CD8-positive, alpha-beta T cell (primary cell): ENCODE measurements at places on chromosomes 16 and 17. TPM values are rescaled to one million over a fixed set of nuclear protein-coding genes. Genes with fewer than 3 reads are reported as not detected.

The WFIKKN1 gene
- 0.17 TPM for total RNA-seq

The TBC1D28 gene
- not detected for total RNA-seq

The ENKD1 gene
- total RNA-seq: 2.5 TPM

The UTS2R gene
- not detected for total RNA-seq

The MYOCD gene
- total RNA-seq: not detected

The PRR35 gene
- not detected for total RNA-seq

The CSH1 gene
- not detected for total RNA-seq

The GLP2R gene
- not detected for total RNA-seq

The KDM6B gene
- 349 TPM for total RNA-seq

The OR4D1 gene
- total RNA-seq: 0.49 TPM

The LHX1 gene
- total RNA-seq: not detected

The FA2H gene
- not detected for total RNA-seq

The ABCC3 gene
- not detected for total RNA-seq

The ZNF594 gene
- total RNA-seq: 3.3 TPM

DNA sequence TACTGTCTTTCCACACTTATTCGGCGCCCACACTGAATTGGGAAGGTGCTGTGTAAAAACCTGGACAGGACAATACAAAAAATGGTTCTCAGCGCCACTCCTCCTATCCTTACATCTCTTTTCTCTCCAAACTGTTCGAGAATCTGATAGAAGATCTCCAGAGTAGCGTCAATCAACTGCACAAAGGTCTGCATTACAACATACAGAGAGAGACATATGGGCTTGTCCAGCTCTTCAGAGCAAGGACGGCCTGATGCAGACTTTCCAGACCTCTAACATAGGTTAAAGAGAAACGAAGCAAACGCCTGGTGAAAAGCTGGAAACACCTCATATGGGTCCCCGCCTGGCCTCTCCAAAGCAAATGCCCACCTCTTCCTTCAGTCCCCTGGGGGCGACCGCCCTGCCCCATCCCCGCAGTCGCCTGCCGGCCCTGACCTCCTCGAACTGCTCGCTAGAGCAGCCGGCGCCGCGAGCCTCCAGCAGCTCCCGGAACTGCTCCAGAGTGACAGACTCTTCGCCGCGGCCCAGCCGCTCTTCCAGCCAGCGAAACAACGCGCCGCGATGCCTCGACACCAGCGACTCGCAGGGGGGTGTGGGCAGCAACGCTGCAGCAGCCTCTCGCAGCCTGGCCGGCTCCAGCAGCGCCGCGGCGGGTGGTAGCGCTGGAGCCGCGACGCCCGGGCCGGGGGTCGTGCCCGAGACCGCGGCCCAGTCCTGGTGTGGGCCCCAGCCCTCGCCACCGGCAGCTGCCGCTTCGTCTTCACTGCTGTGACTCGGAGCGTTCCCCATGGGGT is 526 bp downstream of the ZZEF1 start:
- peak; percentile 16 for DNase-seq

DNA sequence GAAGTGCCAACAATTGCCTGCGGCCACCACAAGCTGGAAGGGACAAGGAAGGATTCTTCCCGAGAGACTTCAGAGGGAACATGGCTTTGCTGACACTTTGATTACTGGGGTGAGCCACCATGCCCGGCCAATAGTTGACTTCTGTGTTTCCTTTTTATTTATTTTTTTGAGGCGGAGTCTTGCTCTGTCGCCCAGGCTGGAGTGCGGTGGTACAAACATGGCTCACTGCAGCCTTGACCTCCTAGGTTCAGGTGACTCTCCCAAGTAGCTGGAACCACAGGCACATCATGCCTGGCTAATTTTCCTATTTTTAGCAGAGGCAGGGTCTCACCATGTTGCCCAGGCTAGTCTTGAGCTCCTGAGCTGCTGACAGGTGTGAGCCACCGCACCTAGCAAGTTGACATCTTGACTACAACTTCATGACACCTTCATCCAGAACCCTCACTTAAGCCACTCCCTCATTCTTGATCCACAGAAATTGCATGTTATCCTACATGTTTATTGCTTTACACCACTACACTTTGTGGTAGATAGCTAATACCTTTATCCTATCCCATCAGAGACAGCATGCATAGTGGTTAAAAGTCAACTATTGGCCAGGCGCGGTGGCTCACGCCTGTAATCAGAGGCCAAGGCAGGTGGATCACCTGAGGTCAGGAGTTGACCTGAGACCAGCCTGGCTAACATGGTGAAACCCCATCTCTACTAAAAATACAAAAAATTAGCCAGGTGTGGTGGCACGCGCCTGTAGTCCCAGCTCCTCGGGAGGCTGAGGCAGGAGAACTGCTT is 16.1 kb upstream of the GPRC5C start:
- DNase-seq: no peak

GRCh38 chr17:288802-289356 is 63.7 kb downstream of the RPH3AL start:
- DNase-seq: no peak

DNA sequence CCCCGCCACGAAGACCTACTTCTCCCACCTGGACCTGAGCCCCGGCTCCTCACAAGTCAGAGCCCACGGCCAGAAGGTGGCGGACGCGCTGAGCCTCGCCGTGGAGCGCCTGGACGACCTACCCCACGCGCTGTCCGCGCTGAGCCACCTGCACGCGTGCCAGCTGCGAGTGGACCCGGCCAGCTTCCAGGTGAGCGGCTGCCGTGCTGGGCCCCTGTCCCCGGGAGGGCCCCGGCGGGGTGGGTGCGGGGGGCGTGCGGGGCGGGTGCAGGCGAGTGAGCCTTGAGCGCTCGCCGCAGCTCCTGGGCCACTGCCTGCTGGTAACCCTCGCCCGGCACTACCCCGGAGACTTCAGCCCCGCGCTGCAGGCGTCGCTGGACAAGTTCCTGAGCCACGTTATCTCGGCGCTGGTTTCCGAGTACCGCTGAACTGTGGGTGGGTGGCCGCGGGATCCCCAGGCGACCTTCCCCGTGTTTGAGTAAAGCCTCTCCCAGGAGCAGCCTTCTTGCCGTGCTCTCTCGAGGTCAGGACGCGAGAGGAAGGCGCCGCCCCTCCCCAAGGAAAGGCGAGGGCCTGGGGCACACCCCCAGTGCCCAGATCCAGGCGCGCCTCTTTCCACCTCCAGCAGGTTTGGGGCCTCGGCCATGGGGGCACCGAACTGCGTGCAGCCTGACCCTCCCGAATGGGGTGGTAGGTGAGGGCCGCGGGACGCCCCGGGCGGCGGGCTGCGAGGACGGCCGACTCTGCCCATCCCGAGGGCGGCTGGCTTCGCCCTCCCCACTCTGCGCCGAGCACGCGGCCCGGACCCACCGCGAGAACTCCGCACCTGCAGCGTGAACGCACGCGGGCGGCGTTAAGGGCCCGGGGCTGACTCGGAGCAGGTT is 664 bp downstream of the HBQ1 start:
- DNase-seq: peak; percentile 80

DNA sequence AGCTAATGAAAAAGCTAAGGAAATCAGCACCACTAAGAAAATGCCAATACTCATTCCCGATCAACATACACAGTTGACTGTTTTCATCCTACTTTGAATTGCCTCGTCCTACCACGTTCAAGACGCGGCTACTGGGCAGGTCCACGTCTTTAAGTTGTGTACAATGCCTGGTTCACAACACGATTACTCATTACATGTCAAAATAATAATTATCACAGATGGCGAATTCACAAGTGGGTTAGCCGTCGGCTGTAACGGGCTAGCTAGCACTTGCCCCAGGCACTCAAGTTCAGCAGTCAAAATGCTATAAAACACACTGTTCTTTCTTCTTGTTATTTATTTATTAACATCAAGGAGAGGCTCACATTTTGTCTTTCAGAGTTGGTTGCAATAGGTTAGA is 124.2 kb downstream of the ZFHX3 start:
- DNase-seq: no peak

GRCh38 chr16:12677502-12677901 is 126.2 kb downstream of the CPPED1 start:
- no peak for DNase-seq

GRCh38 chr17:82339634-82340580 is 6.3 kb upstream of the SECTM1 start:
- no peak for DNase-seq

- no peak for DNase-seq
Observed at GRCh38 chr17:38658741-38659345, 15.9 kb downstream of the EPOP start.

DNA sequence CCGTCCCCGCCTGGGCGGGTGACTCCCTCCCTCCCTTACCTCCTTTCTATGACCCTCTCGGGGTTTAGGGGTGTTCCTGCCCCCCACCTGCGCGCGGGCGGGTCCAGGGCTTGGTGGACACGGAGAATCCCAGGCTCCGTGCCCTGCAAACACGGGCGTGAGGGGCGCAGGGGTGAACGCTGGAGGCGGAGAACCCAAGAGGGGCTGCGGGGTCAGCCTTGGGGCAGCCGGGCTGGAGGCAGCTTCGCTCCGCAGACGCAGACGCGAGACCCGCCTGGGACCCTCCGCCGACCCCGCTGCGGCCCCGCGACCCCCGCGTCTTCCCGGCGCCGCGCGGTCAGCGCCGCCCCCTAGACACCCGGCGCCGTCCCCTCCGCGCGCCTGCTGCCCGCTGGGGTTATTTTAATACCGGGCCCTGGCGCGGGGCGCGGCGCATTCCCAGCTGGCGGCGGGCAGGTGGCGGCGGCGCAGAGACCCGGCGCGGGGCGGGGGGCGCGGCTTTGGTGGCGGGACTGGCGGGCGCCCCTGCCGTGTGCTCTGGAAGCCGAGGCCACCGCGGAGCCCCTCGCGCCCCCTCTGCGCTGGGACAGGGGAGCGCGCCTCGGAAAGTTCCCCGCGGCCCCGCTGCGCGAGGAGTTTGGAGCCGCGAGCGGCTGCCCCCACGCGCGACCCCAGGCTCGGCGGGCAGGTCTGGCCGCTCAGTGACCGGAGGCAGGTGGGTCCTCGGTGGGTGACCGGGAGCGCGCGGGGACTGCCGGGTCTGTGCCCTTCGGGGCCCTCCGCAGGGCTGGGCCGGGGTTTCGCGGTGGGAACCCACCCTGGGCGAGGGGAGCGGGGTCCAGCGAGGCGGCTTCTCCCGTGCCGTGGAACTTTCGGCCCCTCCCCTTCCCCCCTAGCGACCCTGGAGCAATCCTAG is at the start of gene UTS2R:
Gene UTS2R, plus strand, starts transcription at position 433 of the 916 bp plus-strand sequence. CDS start 2,560 bp downstream, outside the sequence.
- no peak for DNase-seq

DNA sequence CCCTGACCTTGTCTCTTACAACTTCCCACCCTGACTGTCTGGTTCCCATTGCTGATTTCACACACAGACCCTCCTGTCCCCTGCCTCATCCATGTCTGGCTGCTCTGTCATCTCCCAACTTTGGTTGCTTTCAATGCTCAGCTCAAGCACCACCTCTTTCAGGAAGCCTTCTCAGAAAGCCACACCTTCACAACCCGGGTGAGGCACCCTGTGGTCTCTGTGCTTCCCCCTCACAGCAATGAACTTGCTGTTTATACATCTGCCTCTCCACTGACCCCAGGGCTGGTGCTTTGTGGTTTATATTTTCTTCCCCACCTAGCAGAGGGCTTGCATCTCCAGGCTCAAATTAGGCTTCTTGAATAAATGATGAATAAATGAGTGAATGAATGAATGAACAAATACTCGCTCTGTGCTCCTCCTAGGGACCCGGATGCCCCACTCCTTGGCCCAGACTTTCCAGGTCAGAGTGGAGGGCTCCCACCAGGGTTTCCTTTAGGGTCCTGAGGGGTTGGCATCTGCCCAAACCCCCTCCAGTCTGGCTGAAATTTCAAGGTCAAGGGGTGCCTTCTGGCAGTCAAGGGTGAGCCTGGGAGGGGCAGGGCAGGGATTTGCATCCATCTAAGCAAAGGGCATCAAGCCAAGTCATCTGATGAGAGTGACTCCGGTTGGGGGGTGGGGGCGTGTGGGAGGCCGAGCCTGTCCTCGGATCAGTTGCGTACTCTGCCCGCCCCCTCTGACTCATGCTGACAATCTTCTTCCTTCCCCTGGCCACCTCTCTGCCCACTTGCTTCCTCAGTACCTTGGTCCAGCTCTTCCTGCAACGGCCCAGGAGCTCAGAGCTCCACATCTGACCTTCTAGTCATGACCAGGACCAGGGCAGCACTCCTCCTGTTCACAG is at the start of gene ITGAX:
Gene ITGAX, plus strand, starts transcription at position 783 of the 898 bp plus-strand sequence. Its CDS starts 79 bp downstream, at position 862.
- DNase-seq: peak; percentile 75

- DNase-seq: no peak
Observed at GRCh38 chr16:19218581-19218980, 50.5 kb downstream of the SYT17 start.

GRCh38 chr17:50672831-50673551 is 34.7 kb downstream of the ANKRD40 start:
- no peak for DNase-seq

- no peak for DNase-seq
Observed at GRCh38 chr16:14365200-14365851, 264.7 kb downstream of the PARN start.

GRCh38 chr16:13931845-13932244 is 11.9 kb downstream of the ERCC4 start:
- no peak for DNase-seq

GRCh38 chr16:3458278-3458851 is 14.9 kb downstream of the NAA60 start:
- no peak for DNase-seq

GRCh38 chr16:35011-35677 is 18.3 kb downstream of the POLR3K start:
- no peak for DNase-seq

DNA sequence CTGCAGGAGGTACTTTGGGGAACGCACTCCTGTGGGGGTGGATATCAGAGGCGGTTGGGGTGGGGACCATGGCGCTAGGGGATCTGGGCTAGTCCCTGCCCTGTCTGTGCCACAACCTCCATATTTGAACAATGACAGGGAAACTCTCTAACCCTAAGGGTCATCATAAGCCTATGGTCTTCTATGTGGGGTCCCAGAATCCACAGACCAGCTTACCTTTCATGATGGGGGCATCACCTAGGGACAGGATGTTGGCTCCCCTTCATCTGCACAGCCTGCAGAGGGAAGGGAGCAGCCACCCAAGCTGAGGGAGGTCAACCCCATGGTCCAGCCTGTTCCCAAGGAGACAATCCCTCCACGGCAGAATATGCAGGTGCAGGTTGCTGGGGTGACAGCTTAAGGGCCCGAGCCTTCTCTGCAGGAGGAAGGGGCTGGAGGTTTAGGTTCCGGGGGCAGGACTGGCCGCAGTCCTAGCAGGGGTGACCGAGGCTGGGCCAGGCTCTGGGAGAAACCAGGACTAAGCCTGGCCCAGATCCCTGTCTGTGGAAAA is 1.7 kb downstream of the ORAI3 start:
- DNase-seq: no peak

DNA sequence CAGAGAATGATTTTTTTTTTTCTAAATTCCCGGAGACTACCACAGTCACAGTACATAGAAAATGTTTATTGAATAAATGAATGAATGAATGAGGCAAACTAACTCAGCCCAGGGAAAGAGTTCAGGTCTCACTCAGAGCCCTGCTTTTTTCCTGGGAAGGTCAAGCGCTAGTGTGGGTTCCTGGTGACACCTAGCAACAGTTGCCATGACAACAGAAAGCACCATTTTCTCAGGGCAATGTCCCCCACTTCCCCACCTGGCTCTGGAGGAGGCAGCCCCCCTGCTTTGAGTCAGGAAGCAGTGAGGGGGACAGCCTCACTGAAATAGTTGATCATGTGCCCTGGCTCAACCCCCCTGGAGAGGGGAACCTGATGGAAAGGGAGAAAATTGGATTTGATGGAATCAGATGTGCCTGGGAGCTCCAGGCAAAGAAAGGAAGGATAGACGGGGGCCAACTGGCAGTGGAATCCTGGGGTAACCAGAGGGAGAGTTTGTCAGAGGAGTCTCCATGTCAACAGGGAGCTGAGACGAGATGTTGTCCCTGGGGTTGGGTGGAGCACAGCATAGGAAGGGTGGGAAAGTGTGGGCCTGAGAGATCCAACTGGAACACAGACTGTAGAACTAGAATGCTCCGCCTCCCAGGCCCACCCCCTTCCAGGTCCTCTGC is 242.2 kb upstream of the CCL2 start:
- no peak for DNase-seq

- DNase-seq: no peak
Observed at GRCh38 chr16:84088695-84089395, 27.9 kb downstream of the MBTPS1 start.
